Hematopoietic multipotent progenitor cell treated with erythropoietin and hydrocortisone succinate and interleukin-3 and kit ligand, for 15 days (in vitro differentiated cells): ENCODE measurements at places on chromosomes 13 and 19.

GRCh38 chr13:99377641-99378040 is 70.4 kb upstream of the GPR183 start:
- DNase-seq: no peak

- no peak for DNase-seq
These were observed 11.4 kb upstream of the ZNF724 start for GRCh38 chr19:23261496-23262020.

GRCh38 chr13:28866932-28867331 is 46.8 kb downstream of the MTUS2 start:
- DNase-seq: no peak

GRCh38 chr13:113851826-113852535 is 11.9 kb downstream of the GAS6 start:
- DNase-seq: no peak

- DNase-seq: no peak
These were observed 7.5 kb downstream of the RPL21 start for GRCh38 chr13:27258637-27259386.

DNA sequence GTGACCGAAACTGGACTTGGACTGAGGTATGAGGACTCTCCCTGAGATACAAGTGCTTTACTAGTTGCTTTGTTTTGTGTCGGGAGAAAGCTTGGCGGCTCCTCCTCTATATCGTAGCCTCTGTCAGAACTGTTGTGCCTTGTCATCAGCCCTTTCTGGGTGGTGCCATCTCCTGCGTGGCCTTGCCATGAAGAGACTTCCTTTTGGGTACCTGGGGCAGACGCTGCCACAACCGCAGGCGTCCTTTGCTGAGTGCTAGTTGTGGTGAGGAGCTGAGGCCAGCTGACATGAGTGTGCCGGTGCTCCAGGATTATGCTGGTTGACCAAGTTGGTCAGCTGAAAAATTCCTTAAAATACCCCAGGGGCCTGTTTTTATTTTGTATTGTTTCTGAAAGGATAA is 124.5 kb downstream of the AKAP11 start:
- no peak for DNase-seq

GRCh38 chr13:20550799-20551198 is 16.2 kb upstream of the IFT88 start:
- no peak for DNase-seq

DNA sequence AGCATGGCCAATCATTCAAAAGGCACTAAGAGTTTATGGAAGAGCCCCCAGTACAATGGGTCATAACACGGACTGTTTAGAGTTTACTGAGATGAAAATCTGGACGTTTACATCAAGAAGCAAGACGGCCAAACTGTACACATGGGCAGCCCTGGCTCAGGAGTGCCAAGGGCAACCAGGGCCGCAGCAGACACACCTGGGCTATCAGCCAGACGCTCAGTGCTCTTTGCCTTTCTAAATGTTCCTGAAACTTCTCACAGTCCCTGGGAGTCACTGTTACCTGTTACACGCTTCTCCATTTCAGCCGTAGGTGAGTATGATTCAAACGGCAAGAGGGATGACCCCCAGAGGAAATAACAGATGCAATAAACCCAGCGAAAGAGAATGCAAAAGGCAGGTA is 64.5 kb downstream of the ABCC4 start:
- DNase-seq: no peak

DNA sequence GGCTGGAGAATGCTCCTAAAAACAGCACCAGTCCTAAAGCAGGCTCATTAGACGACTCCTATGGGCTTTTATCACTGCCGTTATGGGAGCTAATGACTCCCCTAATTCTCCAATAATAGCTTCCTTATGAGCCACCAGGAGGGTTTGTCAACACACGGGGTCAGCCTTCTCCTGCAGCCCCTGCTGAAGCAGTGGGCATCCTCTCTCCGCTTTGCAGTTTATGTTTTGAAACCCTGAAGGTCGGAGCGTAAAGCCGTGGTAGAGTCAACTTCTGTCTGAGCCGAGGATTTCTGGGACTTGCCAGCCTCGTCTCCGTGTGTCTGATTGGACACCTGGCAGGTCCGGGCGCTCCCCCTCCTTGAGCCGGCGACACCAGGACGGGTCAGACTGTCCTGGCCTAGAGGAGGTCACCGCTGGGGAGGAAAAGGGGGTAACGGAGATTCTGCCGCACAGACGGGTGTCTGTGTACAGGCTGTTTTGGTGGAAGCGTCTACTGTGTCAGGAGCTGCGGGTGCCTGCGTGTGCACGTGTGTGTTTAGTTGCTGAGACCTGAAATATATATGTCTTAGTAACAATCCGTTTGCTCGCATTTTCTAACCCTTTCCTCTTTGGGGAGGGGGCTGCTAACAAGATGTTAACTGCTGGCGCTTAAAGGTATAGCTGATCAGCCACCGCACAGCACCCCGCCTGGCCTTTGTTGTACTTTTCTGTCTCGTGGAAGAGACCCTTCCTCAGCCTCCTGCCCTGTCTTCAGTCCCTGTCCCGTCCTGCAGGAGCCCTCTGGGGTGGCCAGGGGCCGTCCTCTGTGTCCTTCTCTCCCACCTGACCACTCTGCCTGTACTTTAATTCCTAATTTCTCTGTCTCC is 1.9 kb downstream of the KDM4B start:
- DNase-seq: peak; percentile 39

DNA sequence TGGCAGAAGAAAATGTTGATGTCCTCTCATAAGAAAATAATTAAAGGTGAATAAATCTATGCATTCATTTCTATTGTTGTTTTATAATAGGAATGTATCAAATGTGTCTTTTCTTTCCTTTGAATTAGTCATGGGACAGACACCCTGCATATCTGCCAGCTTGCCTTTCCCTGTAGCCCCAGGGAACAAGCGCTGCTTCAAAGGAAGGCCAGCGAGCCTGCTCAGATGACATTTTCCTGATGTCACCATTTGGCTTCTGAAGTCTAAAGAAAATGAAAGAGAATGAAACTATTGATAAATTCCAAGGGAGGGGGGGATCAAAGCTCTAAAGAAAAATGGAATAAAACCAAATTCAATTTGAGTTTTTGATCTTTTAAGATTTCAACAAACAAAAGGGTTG is 574.8 kb downstream of the IRS2 start:
- no peak for DNase-seq

DNA sequence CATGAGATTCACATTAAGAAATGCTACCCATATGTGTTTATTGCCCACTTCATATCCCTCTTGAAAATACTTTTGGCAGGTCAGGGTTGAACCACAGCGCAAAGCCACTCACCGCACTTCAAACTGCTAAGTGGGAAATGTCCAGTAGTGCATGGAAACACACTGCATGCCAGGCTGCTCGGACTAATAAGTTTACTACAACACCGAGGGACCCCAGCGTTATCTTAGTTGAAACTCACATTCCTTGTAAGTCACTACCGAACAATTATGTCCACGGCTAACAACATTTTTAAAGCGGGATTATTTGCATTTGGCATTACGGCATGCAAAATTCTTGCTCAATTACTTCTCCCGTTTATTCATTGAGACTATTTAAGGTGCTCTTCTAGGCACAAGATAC is 4.0 kb downstream of the BRD4 start:
- DNase-seq: no peak

DNA sequence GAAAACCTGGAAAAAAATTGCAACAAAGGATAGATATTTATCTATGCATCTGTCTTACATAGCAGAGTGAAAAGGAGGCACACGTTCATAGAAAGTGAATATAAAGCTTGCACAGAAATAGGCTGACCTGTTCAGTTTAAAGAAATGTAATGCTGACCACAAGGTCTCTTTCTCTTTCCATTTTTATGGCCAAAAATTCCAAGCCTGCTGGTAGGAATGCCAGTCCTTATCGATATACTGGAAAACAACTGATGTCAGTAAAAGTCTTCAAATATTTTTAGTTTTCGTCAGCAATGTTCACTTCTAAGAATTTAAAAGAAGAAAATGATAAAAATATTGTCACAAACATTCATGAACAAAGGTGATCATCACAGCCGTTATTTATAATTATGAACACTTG is 59.0 kb upstream of the MCF2L start:
- no peak for DNase-seq

DNA sequence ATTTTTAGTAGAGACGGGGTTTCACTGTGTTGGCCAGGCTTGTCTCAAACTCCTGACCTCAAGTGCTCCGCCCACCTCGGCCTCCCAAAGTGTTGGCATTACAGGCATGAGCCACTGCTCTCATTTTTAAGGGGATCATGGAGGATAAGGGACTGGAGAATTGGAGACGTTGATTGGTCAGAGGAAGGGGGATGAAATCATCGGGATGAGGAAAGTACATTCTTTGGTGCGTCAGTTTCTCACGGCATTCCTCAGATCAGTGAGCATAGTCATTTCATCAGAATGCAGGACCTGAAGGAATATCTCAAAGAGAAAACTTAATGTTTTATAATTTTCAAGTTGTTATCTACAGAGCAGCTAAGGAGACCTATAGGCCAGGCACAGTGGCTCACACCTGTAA is 14.0 kb downstream of the ZNF114 start:
- DNase-seq: no peak

DNA sequence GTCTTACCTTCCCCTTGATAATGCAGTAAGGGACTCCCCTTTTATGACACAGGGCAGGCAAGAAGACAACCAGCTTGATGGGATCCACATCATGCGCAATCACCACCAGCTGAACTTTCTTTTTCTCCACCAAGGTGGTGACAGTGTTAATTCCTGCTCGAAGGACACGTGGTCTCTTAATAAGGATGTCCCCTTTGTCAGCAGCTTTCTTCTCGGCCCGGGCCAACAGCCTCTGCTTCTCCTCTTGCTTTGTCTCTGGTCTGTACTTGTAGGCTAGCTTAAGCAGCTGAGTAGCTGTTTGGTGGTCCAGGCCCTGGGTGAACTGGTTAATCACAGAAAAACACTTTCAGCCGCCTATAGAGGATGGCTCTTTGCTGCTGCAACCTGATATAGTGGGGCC is 8.0 kb downstream of the ZNF431 start:
- no peak for DNase-seq

DNA sequence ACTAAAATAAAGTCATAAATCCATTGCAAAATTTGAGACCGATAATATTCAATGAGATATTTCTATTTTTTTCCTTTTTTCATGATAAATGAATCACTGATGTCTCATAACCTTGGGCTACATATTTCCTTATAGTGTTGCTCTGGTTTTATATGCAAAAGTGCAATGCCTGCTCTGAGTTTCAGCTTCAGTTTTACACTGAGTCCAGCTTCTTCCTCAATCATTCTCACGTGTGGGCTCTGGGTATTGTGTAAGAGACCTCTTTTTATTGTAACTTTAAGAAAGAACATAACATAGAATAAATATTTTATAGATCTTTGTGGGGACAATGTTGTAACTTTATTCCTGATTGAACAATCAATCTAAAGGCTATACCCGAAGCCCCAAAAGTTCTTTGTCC is 280.2 kb upstream of the EDNRB start:
- DNase-seq: no peak

DNA sequence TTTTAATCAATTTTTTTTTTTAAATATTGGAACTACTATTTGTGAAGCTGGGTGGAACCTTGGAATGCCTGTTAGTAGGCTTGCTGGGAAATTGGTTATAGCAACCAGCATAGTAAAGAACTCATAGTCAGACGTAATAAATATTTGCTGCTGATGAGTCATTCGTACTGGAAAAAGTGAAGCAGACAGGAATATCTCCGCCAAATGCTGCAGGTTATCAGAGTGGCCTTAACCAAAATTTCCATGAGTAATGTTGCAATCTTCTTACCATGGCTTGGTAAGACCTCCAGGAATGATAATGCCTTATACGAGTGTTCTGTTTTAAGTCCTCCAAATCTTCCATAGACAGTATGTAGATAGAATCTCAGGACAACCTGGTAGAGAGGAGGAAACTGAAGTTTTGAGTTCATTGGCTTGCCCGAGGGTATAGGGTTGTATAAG is 34.2 kb downstream of the MBNL2 start:
- DNase-seq: peak; percentile 82

DNA sequence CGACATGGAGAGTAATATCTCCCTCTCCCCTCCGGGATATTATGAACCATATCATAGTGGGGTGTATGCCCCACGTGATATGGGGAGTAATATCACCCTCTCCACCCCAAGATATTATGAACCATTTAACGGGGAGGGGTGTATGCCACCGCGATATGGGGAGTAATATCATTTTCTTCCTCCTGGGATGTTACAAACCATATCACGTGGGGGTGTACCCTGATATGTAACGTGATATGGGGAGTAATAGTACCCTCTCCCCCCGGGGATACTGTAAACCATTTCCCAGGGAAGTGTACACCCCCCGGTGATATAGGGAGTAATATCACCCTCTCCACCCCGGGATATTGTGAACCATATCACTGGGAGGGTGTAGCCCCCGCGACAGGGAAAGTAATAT is 62.1 kb downstream of the ERICH4 start:
- DNase-seq: no peak

DNA sequence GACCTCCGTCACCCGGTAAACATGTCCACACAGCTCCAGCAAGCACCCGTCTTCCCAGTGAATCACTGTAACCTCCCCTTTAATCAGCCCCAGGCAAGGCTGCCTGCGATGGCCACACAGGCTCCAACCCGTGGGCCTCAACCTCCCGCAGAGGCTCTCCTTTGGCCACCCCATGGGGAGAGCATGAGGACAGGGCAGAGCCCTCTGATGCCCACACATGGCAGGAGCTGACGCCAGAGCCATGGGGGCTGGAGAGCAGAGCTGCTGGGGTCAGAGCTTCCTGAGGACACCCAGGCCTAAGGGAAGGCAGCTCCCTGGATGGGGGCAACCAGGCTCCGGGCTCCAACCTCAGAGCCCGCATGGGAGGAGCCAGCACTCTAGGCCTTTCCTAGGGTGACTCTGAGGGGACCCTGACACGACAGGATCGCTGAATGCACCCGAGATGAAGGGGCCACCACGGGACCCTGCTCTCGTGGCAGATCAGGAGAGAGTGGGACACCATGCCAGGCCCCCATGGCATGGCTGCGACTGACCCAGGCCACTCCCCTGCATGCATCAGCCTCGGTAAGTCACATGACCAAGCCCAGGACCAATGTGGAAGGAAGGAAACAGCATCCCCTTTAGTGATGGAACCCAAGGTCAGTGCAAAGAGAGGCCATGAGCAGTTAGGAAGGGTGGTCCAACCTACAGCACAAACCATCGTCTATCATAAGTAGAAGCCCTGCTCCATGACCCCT is 9.0 kb upstream of the CEACAM5 start:
- DNase-seq: no peak

DNA sequence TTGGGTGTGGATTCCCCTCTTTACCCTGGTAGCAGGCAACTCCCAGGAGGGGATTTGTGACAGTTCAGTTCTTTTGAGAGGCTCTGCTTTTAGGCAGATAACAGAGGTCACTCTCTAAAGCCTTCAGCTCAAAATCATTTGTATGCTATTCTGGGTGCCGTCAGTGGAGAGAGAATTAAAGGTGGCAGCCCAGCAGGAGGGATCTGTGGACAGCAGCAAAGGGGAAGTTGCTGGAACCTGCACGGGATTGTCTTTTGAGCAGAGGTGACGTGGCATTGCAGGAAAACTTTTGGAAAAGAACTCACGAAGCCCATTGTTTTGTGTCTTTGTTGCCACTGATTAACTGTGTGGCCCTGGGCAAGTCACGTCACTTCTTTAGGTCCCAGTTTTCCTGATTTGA is 62.4 kb upstream of the C1QTNF9 start:
- DNase-seq: no peak

GRCh38 chr19:3631053-3631861 is 4.7 kb upstream of the CACTIN start:
- no peak for DNase-seq

- no peak for DNase-seq
These were observed 13.3 kb downstream of the DACH1 start for GRCh38 chr13:71853725-71854124.
